Stimulated activated naive CD8-positive, alpha-beta T cell treated with anti-CD3 and anti-CD28 coated beads, Interleukin-15, Interleukin-2, amounts not matched to agents 100 U/mL and 50 U/mL, for 24 hours (primary cell): ENCODE measurements at places on chromosomes 1 and 21.
A peak's percentile ranks its signal among the peaks of the same experiment; 100 is the strongest.

- peak; percentile 61 for DNase-seq
Measured at GRCh38 chr1:25711555-25712298, 88.3 kb upstream of the SELENON start.

DNA sequence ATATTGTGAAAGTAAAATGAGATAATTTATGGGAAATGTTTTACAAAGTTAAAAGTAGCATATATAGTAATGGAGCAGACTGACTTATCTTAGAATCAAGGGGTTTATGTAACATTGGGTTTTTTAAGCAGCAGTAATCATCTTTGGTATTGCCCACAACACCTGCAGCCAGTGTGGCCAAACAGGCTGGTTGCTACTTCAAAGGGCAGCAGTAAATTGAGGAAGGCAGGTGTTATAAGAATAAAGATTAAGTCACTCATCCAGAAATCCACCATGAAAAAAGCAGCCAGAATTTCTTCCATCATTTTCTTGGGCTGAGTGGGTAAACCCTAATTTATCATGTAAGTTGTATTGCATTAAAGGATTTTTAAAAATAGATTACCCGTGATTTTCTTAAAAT is 16.7 kb downstream of the DYNLT5 start:
- no peak for DNase-seq

- DNase-seq = no peak
Measured at GRCh38 chr1:3173381-3173980, 104.5 kb downstream of the PRDM16 start.

- peak; percentile 6 for DNase-seq
Measured at GRCh38 chr1:98870959-98871903, 133.4 kb downstream of the PLPPR5 start.

DNA sequence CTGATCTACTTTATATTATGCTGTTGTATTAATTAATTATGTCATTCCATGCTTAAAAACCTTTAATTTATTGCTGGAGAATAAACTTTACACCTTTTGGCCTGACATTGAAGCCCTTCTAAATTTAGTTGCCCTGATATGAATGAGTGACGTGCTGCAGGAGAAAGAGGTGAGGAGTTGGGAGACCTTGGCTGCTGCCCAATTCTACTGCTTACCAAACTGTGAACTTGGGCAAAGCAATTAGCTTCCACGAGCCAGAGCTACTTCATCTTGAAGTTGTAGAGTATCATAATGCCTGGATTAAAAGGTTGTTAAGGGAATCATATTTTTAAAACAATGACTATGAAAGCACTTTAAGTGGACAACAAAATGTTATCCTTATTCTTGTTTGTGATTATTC is 126.8 kb upstream of the DEPDC1 start:
- no peak for DNase-seq

- no peak for DNase-seq
Measured at GRCh38 chr1:83671586-83671985, 327.3 kb downstream of the TTLL7 start.

GRCh38 chr1:114094675-114095074 is 59.0 kb downstream of the SYT6 start:
- DNase-seq = no peak

- DNase-seq = no peak
Measured at GRCh38 chr1:159753386-159753785, 27.4 kb upstream of the DUSP23 start.

- no peak for DNase-seq
Measured at GRCh38 chr1:80310703-80311245, 1304.2 kb upstream of the ADGRL4 start.

DNA sequence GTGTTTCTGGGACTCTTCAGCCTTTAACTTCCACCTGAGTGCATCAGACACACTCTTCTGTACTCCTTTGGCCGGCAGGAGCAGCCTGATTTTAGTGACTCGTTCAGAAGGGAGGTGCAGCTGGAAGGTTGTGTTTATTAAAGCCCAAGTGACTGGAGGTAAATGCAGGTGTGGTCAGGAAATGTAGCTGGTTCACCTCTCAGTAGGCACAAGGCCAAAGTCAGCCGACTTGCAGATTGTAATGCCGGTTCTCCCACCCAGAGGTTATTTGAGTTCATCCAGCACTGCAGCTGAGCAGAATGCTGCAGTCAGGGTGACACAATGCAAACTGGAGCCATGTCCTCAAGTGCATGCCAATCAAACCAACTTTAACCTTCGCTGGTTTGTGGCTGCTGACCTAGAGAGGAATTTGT is 91.5 kb downstream of the SPATA46 start:
- no peak for DNase-seq

- DNase-seq = peak; percentile 77
Measured at GRCh38 chr21:45615145-45615711, 28.3 kb upstream of the PCBP3 start.

DNA sequence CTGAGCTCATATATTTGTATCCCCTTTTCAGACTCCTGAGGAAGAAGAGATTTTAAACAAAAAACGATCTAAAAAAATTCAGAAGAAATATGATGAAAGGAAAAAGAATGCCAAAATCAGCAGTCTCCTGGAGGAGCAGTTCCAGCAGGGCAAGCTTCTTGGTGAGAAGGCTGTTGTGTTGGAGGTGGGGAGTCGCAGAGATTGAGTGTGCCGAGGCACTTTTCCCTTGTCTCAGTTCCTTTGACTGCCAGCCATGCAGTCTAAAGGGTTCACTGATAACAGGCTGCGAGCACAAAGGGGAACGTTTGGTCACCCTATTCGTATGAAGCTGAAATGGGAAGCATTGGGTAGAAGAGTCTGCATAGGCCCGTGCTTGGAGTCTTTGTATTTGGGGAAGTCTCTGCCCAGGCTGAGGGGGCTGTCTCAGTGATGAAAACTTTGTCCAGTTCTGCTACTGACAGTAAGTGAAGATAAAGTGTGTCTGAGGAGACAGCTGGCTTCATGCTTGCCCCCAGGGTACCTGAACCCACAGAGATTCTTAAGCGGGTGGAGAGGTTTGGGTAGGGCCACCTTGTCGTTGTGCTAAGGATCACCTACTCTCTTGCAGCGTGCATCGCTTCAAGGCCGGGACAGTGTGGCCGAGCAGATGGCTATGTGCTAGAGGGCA is 2.8 kb downstream of the RPS8 start:
- DNase-seq = no peak

DNA sequence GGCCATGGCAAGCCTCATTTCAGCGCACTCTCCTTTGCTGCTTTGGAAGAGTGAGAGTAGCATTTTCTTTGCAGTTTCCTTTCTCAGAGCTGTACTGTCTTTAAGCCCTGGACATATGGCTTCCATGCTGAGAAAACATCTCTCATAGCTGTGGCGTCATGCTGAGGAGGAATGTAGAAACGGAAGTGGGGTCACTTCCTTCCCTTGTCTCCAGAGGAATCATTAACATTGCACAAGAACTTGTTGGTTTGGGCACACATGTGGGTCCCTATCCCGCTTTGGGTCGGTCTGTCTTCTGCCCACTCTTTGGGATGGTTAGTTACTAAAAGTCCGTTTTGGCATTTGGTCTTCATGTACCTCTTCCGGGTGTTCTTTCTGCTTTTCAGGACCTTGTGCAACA is 5.6 kb downstream of the MFN2 start:
- no peak for DNase-seq

DNA sequence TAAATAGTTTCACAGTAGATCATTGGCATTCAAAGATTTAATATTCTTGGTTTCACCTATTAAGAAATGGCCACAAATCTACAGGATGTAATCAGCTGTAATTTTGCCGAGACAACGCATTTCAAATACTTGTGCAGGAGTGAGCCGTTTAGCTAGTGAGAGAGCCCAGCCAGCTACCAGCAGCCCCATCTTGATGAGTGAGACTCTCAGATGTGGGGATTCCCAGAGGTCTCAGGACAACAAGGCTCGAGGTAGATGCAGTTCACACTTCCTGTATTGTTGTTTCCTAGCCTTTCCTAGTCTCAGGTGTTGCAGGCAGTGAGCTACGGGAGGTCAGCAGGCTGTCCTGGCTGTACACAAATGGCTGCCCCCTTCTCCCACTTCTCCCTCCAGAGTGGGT is 108.6 kb downstream of the PBX1 start:
- DNase-seq = no peak

GRCh38 chr21:35838350-35838749 is 222.0 kb downstream of the SETD4 start:
- no peak for DNase-seq
